ENCODE measurements at places on chromosomes 3 and 15. TPM values are rescaled to one million over a fixed set of nuclear protein-coding genes. Genes with fewer than 3 reads are reported as not detected.

GRCh38 chr15:78909791-78910228 is 35.0 kb downstream of the CTSH start:
- H3K27me3 ChIP-seq, result no peaks in the 10 kb centered on the region
- H3K4me1 ChIP-seq, result peaks cover 17% of the 10 kb centered on the region
- H3K27ac ChIP-seq, result peak overlapping the region; percentile 53
- H3K36me3 ChIP-seq, result peaks cover 20% of the 10 kb centered on the region
- DNase-seq, result peak; percentile 83
- H3K4me3 ChIP-seq, result no peak overlapping the region

DNA sequence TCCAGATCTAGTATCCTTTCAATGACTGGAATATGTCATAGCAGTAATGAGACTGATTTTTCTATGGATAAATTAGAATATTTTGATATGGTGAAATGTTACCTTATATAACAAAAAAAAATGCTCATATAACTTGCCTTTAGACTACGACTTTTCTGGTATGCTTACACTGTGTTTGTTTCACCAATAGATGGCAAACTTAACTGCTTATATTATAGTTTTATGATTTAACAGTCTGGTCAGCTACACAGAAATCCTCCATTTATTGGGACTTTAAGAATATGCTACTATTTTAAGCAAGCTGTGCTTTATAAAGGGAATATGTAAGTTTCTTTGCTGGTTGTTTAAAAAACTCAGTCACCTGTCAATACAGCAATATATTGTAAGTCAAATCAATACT is 205.6 kb downstream of the VGLL3 start:
- no peaks in the 10 kb centered on the region for H3K27me3 ChIP-seq
- no peaks in the 10 kb centered on the region for H3K36me3 ChIP-seq
- H3K4me1 ChIP-seq, result no peaks in the 10 kb centered on the region
- H3K27ac ChIP-seq, result no peak overlapping the region
- no peak for DNase-seq

PIGZ gene
- 0.37 TPM for total RNA-seq

- H3K27ac ChIP-seq, result no peak overlapping the region
- H3K27me3 ChIP-seq, result no peaks in the 10 kb centered on the region
- no peak for DNase-seq
- H3K4me1 ChIP-seq, result no peaks in the 10 kb centered on the region
These were observed 92.2 kb upstream of the RAP2B start for GRCh38 chr3:153069598-153070510.

GRCh38 chr3:99419116-99419515 is 219.3 kb upstream of the COL8A1 start:
- H3K27ac ChIP-seq, result no peak overlapping the region
- DNase-seq, result no peak
- no peaks in the 10 kb centered on the region for H3K36me3 ChIP-seq
- H3K27me3 ChIP-seq, result no peaks in the 10 kb centered on the region
- H3K4me3 ChIP-seq, result no peak overlapping the region

- no peaks in the 10 kb centered on the region for H3K36me3 ChIP-seq
- DNase-seq, result no peak
- no peaks in the 10 kb centered on the region for H3K27me3 ChIP-seq
- no peak overlapping the region for H3K4me3 ChIP-seq
- no peak overlapping the region for H3K27ac ChIP-seq
- H3K4me1 ChIP-seq, result no peaks in the 10 kb centered on the region
These were observed 56.0 kb downstream of the RPLP1 start for GRCh38 chr15:69508659-69509058.

PLCH1 gene
- total RNA-seq, result 0.34 TPM

ACAN gene
- not detected for total RNA-seq

RGMA gene
- total RNA-seq, result not detected

DNA sequence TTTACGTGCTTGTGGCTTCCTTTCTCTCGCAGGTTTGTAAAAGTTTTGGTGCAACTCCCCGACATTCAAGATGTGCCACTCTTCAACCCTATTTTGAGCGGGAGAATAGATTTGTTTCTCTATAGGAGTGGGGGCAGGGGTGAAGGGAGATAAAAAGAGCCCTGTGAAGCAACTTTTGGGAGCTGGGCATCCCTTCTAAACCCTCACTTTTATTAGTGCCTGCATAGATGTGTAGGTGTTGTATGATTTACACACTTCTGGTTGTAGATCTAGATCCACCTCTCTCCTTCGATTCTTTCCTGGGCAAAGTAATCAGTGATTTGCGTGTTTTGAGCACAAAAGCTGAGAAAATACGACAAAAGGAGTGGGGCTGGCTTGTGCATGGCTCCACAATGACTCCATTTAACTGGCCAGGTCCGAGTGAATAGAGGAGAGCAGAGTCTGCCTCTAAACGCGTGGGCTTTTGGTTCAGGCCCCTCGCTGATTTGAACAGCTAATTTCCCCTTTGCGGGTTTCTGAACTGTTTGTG is 17.7 kb downstream of the SOX2 start:
- no peak overlapping the region for H3K4me3 ChIP-seq
- DNase-seq, result no peak
- no peak overlapping the region for H3K27ac ChIP-seq
- H3K36me3 ChIP-seq, result no peaks in the 10 kb centered on the region
